NCI-H1930 (cell line): ENCODE measurements at places on chromosomes 4 and X.
A peak's percentile ranks its signal among the peaks of the same experiment; 100 is the strongest.

- no peak for DNase-seq
These were observed 355.8 kb downstream of the KLHL4 start for GRCh38 chrX:87873347-87873941.

- DNase-seq = no peak
These were observed 314.9 kb upstream of the TRAM1L1 start for GRCh38 chr4:117400039-117400835.

GRCh38 chrX:22699581-22700091 is 300.1 kb upstream of the DDX53 start:
- no peak for DNase-seq

DNA sequence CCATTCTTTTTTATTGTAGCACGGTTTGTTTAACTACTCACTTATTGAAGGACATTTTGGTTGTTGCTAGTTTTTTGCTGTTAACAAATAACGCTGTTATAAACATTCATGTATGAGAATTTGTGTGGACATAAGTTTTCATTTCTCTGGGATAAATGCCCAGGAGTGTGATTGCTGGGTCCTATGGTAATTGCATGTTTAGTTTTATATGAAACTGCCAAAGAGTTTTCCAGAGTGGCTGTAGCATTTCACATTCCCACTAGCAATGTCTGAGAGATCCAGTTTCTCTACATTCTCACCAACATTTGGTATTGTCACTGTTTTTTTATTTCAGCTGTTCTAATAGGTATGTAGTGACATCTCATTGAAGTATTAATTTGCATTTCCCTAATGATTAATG is 66.8 kb downstream of the PLAC1 start:
- no peak for DNase-seq

- no peak for DNase-seq
These were observed 727.4 kb downstream of the FAM133A start for GRCh38 chrX:94401426-94401825.

DNA sequence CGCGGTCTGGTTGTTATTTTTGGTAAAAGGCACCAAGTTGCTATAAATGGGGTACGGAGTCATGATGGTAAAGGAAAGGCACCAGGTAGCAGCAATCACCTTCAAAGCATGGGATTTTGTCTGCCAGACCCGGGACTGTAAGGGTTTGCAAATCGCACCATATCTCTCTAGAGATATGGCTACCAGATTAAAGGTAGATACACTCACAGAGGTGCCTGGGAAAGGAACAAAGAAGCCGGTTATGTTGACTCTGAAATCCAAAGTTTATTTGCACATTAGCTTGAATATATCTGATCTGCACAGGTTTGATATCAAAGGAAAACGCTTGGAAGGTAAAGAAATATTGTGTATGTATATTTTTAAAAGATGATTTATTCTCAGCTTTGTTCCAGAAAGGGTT is 4.6 kb downstream of the CCKAR start:
- DNase-seq = no peak

- DNase-seq = no peak
These were observed 45.9 kb upstream of the PGM2 start for GRCh38 chr4:37780444-37781130.

GRCh38 chrX:21708116-21708515 is 49.8 kb downstream of the SMPX start:
- no peak for DNase-seq

- DNase-seq = no peak
These were observed 210.0 kb downstream of the SOWAHB start for GRCh38 chr4:76687746-76688448.

DNA sequence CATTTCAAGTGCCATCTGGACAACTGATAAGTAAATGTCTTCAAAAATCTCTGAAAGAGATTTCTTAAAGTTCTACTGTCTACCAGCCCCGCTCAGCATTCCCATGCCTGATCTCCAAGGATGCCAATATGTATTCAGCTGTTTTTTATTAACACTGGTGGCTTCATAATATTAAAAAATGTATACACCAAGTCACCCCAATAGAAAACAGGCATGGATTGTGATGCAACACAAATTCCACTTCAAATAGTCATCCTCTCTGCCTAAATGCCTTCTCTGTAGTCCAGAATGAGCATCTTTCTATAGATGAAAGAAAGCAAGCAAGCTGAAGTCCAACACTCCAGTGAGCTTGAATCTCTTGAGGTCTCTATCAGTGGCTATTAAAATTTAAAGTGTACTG is 152.2 kb upstream of the PPARGC1A start:
- no peak for DNase-seq

DNA sequence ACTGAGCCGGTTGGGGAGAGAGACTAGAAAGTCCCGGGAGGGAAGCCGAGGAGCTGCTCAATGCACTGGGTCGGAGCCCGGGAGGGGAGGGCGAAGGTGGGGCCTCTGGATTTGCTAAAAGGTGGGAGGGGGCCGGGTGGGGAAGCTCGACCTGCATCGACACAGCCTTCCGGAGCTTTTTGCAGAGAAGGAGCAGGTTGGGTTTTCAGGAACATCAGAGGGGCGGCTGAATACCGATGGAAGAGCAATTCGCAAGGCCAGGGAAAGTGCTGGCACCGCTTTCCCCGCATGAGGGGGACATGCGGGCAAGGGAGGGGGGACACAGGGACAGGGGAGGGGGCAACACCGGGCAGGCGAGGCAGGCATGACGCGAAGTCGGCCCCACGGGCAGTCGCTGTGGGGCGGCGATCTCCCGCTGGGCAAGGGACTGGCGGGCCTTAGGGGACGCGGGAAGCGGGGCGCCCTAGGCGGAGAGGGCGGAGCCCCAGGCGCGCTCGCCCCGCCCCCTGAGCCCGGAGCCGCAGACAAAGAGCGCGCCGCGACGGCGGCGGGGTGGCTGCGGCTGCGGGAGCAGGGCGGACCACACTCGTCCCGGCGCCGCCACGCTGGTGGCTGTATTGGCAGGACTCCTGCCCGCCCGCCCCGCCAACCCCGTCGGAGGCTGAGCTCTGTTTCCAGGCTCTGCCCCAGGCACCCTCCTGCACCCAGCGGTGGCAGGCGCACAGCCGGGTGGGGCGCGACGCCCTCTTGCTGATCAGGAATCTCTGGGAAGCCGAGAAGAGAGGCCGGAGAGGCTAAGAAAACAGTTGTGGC is 11.6 kb downstream of the PDZD4 start:
- DNase-seq = peak; percentile 40

- no peak for DNase-seq
These were observed 102.0 kb downstream of the MGST2 start for GRCh38 chr4:139767585-139767984.

GRCh38 chrX:138034136-138034535 is 468.2 kb downstream of the ZIC3 start:
- no peak for DNase-seq
